Immature natural killer cell (primary cell): ENCODE measurements at places on chromosomes 2 and 18.

DNA sequence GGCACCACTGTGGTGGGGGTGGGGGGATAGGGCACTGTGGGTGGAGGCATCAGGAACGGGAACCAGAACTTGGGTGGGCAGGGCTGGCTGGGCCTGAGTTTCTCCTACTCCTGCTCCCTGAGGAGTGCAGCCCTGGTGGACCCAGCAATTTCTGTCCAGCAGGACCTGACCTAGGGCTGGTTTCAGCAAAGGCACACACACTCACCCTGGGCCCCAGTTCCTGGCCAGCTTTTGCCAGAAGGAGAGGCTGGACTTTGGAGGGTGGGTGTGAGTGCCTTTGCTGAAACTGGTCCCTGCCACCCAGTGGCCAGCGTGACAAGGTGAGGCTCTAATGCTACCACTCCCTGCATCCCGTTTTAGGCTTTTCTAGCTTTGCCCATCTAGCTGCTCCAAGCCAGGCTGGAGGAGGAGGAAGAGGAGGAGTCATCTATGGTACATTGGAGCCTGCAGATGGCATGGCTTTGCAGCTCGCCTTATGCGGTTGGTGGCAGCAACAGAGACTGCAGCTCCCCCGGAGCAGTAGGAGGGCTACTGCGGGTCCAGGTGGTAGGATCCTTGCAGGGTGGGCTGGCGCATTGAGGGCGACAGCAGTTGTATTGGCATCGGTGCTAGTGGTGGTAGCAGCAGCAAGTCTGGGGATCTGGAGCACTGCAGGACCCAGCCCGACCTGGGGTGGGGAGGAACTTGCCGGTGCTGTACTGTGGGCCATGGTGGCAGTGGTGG is 40.4 kb upstream of the IMP4 start:
- H3K4me1 ChIP-seq, result no peaks in the 10 kb centered on the region
- no peak overlapping the region for H3K4me3 ChIP-seq
- H3K27ac ChIP-seq, result no peak overlapping the region

DNA sequence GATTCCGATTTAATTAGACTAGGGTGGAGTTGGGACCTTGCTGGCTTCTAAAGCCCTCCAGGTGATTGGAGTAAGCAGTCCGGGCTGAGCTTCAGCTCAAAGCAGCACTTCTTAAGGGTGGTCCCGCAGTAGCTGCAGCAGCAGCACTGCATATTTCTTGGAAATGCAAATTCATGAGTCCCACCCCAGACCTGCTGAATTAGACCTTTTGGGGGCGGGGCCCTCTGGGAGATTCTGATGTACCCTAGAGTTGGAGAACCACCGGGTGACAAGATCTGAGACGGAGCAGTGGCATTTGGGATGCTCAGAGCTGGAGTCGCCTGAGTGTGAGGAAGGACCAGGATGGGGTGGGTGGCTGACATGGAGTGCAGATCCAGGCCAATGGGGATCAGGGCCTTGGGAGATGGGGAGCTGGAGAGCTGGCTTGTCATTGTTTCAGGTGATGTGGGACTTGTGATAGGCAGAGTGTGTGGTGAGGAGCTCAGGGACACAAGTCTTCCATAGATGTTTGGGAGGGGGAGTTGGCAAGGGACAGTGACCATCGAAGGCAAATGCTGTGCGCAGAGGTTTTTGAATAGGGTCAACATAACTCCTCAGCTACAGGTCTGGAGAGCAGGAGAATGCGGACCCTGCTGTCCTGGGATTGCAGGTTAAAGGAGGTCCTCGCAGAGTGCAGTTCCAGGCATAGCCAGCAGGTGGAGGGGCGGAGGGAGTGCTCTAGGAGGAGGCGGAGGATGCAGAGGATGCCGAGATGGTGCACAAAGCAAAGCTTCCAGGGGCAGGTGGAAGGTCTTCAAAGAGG is 130.9 kb upstream of the RAB12 start:
- H3K27me3 ChIP-seq, result peaks cover 1% of the 10 kb centered on the region
- no peaks in the 10 kb centered on the region for H3K4me1 ChIP-seq
- H3K36me3 ChIP-seq, result no peaks in the 10 kb centered on the region
- H3K27ac ChIP-seq, result no peak overlapping the region
- no peak overlapping the region for H3K4me3 ChIP-seq

- peak; percentile 50 for DNase-seq
- peaks cover 6% of the 10 kb centered on the region for H3K27me3 ChIP-seq
- peaks cover 5% of the 10 kb centered on the region for H3K36me3 ChIP-seq
Measured at GRCh38 chr2:84302513-84303412, 156.3 kb downstream of the SUCLG1 start.

DNA sequence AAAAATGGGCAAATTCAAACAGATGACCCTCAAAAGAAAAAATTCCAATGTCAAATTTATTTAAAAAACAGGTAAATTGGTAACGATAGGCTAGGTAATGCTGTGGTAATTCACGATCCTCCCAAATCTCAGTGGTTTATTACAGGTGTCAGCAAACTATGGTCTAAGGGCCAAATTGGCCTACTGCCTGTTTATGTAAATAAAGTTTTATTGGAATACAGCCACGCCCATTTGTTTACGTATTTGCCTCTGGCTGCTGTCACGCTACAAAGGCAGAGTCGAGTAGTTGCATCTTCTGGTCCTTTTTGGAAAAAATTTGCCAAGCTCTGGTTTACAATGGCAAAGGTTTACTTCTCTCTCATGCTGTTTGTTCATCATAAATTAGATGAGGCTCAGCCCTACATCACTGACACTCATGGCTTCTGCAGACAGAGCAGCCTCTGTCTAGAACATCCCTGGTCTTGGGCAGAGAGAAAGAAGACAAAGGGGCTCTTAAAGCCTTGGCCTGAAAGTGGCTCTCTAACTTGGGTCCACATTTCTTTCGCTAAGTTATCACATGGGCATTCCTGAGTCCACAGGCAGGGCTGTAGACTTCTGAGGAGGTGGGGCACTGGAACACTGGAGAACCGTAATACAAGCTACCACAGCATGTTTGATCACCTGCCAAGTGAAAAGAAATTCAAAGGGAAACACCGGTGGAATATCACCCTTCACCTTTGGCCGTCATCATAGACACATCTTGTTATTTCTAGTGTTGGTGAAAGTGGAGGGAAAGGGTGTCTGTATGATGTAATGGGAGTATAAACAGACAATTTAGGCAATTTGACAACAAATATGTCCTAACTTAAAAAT is 34.8 kb downstream of the SP110 start:
- H3K4me3 ChIP-seq, result no peak overlapping the region
- H3K36me3 ChIP-seq, result peaks cover 58% of the 10 kb centered on the region
- H3K27me3 ChIP-seq, result no peaks in the 10 kb centered on the region
- H3K4me1 ChIP-seq, result no peaks in the 10 kb centered on the region
- peak overlapping the region; percentile 1 for H3K27ac ChIP-seq

GRCh38 chr18:46295416-46295815 is 191.2 kb downstream of the HAUS1 start:
- H3K27me3 ChIP-seq, result no peaks in the 10 kb centered on the region
- H3K27ac ChIP-seq, result no peak overlapping the region

DNA sequence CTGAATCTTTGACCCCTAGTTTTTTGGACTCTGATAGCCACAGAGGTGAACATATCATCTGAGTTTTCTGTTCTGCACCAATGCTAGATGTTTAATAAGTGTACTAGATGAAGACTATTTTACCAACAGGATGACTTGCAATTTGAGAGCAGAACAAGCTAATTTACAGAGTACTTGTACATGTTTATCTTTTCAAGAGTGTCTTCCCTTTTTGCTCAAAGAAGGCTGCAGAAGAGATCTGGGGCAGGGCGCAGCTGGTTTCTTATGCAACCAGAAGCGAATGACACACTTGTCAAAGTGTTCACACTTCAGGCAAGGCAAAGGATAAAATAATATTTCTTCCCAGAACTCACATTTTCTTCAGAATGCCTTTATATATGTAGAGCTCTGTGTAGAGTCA is 86.0 kb downstream of the VWA3B start:
- no peak overlapping the region for H3K27ac ChIP-seq
- H3K4me1 ChIP-seq, result no peaks in the 10 kb centered on the region
- no peak for DNase-seq
- H3K27me3 ChIP-seq, result peaks cover 6% of the 10 kb centered on the region
- H3K36me3 ChIP-seq, result no peaks in the 10 kb centered on the region
- no peak overlapping the region for H3K4me3 ChIP-seq

DNA sequence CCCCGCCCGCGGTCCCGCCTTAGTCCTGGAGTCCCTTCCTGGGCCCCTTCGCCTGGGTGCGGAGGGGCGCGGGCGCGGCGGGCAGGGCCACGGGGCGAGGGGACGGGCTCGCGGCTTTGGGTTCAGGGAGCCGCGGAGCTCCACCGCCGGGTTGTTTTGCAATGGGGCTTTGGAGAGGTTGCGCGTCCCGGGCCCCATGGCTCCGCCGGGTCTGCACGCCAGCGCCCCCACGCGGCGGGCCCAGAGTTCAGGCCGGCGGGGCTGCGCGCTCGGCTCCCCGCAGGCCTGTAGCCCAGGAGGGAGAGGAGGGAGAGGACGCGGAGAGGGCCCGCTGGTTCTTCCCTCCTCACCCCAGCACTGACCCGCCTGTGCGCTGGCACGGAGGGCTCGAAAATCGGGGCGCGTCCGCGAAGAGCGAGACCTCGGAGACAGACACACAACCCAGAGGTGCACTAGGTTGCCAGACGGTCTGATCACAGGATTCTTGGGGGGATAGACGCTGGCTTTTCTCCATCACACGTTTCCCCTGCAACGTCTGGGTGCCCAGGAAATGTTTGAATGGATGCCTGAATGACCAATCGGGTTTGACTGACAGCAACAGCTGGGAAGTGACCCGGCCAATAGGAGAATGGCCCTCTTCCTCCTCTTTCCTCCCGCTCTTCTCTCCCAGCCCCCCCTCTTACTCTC is 4.9 kb upstream of the SIX2 start:
- no peak overlapping the region for H3K4me3 ChIP-seq
- peaks cover 22% of the 10 kb centered on the region for H3K4me1 ChIP-seq
- peaks cover 31% of the 10 kb centered on the region for H3K27me3 ChIP-seq
- no peak overlapping the region for H3K27ac ChIP-seq
- no peak for DNase-seq
- H3K36me3 ChIP-seq, result no peaks in the 10 kb centered on the region

GRCh38 chr2:176066645-176067588 is 16.8 kb downstream of the EVX2 start:
- no peaks in the 10 kb centered on the region for H3K4me1 ChIP-seq
- DNase-seq, result no peak
- no peak overlapping the region for H3K27ac ChIP-seq
- H3K4me3 ChIP-seq, result no peak overlapping the region

DNA sequence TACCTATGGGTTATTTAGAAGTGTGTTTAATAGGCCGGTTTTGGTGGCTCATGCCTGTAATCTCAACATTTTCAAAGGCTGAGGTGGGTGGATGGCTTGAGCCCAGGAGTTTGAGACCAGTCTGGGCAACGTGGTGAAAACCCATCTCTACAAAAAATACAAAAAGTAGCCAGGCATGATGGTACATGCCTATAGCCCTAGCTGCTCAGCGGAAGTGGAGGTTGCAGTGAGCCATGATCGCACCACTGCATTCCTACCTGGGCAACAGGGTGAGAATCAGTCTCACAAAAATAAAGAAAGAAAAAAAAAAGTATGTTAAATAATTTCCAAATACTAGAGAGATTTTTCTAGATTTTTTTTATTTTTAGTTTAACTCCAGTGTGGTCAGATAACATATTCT is 316.0 kb downstream of the KIAA1328 start:
- H3K27ac ChIP-seq, result no peak overlapping the region
- H3K36me3 ChIP-seq, result peaks cover 15% of the 10 kb centered on the region
- no peaks in the 10 kb centered on the region for H3K27me3 ChIP-seq
- H3K4me1 ChIP-seq, result no peaks in the 10 kb centered on the region

GRCh38 chr2:144370937-144371584 is 148.9 kb downstream of the ZEB2 start:
- peak overlapping the region; percentile 40 for H3K4me3 ChIP-seq
- peaks cover 23% of the 10 kb centered on the region for H3K4me1 ChIP-seq
- peaks cover 5% of the 10 kb centered on the region for H3K27me3 ChIP-seq
- no peaks in the 10 kb centered on the region for H3K36me3 ChIP-seq

DNA sequence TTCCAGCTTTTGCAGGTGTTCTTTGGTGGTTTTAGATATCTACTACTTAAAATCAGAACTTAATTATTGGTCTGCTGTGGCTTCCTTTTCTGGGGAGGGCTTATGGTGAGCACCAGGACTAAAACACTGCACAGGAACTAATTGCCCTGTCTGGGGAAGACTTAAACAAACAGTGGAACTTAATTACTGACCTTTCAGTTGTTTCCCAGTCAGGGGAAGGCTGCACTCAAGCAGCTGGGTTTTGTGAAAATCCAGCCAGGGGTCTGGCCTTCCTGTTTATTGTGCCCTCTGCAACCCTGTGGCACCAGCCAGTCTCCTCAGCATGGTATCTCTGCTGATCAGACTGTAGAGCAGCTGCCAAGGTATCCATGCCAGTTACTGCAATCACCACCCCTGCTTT is 398.2 kb downstream of the ADCYAP1 start:
- H3K27me3 ChIP-seq, result no peaks in the 10 kb centered on the region
- H3K4me3 ChIP-seq, result no peak overlapping the region
- no peaks in the 10 kb centered on the region for H3K4me1 ChIP-seq
- H3K27ac ChIP-seq, result no peak overlapping the region
